ENCODE measurements at places on chromosomes 16 and 17.

GRCh38 chr17:76385892-76386786 is 1.7 kb downstream of the SPHK1 start:
- peak; percentile 65 for DNase-seq

DNA sequence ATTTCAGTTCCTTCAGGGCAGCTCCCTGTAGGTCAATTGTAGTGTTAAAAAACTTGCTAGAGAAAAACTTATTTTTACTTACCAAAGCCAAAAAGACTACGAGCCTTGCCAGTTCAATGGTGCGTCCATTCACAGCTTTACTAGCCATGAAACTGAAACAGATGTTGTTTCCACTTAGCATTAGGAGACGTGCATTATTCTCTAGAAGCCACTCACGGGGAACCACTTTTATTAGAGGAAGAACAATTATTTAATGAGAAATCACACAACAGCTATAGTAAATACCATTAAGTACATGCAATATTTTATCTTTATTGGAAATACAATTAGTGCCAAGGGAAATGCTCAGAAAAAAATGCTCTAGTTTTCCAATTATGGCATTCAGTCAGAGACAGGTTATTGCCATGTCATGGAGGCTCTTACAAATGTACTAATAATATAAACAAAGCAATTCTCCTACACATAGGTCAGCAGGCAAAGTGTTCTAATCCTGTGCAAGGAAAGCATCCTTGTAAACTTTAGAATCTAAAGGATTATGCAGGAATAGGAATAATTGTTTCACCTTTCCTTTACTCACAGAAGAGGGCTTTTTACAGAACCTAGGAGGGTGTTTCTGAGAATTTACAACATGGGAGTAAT is 17.4 kb downstream of the LASP1NB start:
- DNase-seq = no peak

- no peak for DNase-seq
These were observed 110.6 kb downstream of the GP2 start for GRCh38 chr16:20216591-20217217.

- no peak for DNase-seq
These were observed 50.1 kb downstream of the JPH3 start for GRCh38 chr16:87652386-87652785.

GRCh38 chr16:7423434-7424044 is 90.9 kb downstream of the RBFOX1 start:
- no peak for DNase-seq

DNA sequence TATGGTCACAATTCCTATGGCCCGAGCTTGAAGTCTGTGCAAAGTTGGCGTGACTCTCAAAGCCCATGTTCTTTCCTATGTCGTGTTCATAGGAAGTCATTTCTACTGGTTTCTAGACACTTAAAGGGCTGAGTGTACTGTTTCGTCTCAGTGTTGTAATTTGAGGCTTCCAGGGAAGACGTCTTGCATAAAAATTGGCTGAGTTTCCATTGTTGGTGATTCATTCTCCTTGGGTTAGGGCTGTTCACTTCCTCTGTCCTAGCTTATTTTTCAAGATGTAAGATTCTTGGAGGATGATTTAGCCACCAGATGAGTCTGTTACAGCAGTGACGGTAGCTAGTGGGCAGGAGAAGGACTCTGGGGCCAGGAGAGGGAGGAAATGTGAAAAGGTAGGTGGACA is 43.1 kb downstream of the PIK3R5 start:
- no peak for DNase-seq

DNA sequence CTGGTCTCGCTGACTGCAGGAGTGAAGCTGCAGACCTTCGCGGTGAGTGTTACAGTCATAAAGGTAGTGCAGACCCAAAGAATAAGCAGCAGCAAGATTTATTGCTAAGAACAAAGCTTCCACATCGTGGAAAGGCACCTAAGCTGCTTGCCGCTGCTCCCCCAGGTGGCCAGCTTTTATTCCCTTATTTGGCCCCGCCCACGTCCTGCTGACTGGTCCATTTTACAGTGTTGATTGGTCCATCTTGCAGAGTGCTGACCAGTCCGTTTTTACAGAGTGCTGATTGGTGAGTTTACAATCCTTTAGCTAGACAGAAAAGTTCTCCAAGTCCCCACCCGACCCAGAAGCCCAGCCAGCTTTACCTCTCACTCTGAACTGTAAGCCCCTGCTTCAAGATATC is 227.8 kb downstream of the ABCC12 start:
- no peak for DNase-seq
